ENCODE measurements at places on chromosomes 13 and 19.

GRCh38 chr13:92896842-92897241 lies 329.8 kb upstream of the GPC6 start:
- DNase-seq, result no peak

- peak; percentile 87 for DNase-seq
Measured at GRCh38 chr19:17841810-17842662, 5.7 kb downstream of the JAK3 start.

DNA sequence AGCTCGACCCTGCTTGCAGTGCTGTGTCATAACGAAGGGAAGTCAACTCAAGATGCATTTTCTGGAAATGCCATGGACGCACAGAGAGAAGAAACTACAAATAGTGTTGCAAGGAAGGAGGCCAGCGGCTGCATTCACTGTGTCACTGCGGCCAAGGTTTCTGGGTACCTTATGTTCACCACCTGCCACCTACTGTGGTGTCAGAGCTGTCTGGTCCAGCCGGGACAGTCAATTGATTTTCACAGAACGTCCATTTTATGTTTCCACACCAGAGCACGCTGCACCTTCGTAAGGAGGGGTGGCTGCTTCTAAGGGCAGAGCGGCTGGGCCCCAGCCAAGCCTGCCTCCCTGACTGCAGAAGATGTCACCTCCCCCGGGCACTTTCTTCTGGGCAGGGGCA lies 17.7 kb downstream of the TSHZ3 start:
- no peak for DNase-seq

DNA sequence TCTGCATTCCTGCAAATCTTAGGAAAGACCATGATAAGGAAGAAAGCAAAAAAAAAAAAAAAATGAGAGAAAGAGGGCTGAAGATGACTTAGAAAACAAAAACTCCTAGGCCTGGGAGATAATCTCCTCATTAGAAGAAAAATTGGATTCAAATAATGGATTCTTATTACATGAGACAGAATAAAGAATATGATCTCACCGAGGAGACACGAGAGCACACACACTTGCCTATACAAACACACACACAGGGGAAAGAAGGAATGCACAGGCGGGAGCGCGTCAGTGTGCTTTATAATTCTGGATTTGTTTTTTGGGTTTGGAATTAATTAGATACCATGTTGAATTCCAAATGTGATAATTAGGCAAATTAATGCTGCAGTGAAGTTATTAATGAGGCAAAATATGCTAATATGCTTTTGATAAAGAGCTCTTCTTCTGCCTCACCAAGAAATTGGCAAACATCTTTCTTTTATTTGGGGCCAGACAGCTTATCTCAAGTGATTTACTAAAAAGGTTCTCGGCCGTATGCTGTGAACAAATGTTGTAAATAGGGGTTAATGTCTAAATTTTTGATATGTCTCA lies 36.1 kb upstream of the PCDH8 start:
- DNase-seq, result no peak

GRCh38 chr13:21336609-21337349 lies 122.3 kb downstream of the ZDHHC20 start:
- no peak for DNase-seq

Measured in GM03348 (cell line).